Glomerular endothelial cell (primary cell): ENCODE measurements at places on chromosomes 2 and 18. TPM values are rescaled to one million over a fixed set of nuclear protein-coding genes. Genes with fewer than 3 reads are reported as not detected.

The ALKAL2 gene
- 0.93 TPM in 1 of 2 replicates, not detected in the other for total RNA-seq

The B3GNT7 gene
- total RNA-seq: 0.44 and 1.2 TPM in 2 replicates

DNA sequence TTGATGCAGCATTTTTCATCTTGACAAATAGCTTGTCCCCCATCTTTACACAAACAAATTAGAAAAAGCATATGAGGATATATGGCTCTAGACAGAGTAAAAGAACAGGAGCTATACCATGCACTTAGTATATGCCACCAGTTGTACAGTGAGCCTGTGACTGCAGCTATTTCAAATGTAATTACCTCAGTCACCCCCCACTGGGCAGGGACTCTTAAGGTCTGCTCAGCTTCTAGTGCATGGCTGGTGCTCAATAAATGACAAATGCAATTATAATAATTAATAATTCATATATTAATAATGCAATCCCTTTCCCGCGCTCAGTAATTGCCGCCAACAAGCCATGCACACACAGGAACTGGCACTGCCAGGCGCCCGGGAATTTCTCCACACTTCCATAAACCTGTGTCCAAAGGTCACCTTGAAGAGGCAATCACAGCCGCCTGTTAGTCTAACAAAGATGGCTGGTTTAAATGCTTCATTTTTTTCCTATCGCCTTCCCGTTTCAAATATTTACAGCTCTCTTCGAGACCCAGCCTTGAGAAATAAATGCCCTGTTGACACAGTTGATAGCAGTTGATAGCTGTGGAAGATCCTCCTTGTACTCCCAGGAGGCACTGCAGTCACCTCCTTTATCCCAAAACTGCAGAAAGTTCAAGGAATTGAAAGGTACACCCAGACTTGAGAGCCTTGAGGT, 156.6 kb downstream of the INO80D start:
- DNase-seq: no peak

DNA sequence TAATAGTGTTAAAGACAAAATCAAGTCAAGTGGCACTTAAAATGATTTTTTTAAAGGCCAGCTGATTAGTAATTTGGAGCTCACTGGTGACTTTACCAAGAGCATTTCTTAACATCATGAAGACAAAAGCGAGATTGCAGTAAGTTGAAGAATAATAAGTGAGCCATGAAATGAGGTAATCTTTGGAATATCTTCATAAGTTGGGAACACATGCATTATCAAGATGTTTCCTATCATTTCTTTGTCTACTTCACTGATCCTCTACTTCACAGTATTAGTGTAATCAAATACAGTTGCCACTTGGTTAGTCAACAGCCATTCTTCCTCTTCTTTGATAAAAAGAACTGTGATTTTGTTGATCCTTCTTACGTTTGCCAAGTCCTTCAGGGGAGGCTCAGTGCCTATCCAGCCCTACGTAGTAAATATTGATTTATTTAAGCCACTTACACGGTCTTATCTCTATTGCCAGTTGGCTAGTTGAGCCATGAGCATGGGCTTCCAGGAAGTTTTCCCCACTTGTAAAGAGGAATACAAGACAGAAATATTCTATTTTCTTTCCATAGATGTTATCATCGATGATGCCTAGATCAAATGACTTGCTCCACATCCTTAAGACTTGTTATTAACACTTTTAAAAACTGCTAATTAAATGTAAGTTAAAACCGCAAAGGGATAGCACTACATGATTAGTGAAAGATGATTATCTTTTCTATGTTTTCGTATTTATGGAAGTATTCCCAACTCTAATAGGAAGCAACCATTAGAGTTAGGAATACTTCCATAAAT, 46.1 kb downstream of the YES1 start:
- DNase-seq: no peak

GRCh38 chr18:11246495-11247300, 97.3 kb upstream of the PIEZO2 start:
- DNase-seq: no peak

- DNase-seq: no peak
These were observed 1.7 kb downstream of the SP140 start for GRCh38 chr2:230227216-230227615.

DNA sequence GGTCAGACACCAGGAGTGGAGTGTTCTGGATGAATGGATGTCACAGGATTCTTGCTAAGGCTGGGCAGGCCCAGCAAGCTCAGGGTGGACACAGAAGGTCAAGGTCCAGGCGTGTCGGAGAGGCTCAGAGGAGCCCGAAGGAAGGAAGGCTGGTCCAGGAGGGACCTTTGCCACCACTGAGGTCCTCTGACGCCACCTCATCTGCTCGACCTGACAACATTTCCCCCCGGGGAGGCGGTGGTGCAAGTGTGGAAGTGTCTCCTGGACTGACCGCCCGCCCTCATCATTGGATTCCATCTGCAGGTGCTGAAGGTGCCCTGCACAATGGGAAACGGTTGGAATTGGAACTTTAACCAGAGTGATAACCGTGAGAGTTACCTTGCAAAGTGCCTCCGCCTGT, 124.6 kb downstream of the RTP5 start:
- no peak for DNase-seq
